Esophagus muscularis mucosa (tissue), 4 donors: ENCODE measurements at places on chromosomes 11 and 22. TPM values are rescaled to one million over a fixed set of nuclear protein-coding genes. Genes with fewer than 3 reads are reported as not detected.

- no peak for DNase-seq
Measured at GRCh38 chr11:19512618-19513017, 200.0 kb upstream of the NAV2 start.

GRCh38 chr11:128965485-128965884 is 22.8 kb upstream of the TP53AIP1 start:
- no peak for DNase-seq

GRCh38 chr11:71179877-71180605 is 72.3 kb downstream of the SHANK2 start:
- DNase-seq, result no peak

Gene OR4D5
- total RNA-seq, result not detected

Gene RBX1
- 35.6 TPM for total RNA-seq
